Sciatic nerve (tissue), 2 donors: ENCODE measurements at places on chromosomes 2 and 18.

GRCh38 chr2:78061301-78061700 is 539.1 kb upstream of the LRRTM4 start:
- DNase-seq, result no peak

DNA sequence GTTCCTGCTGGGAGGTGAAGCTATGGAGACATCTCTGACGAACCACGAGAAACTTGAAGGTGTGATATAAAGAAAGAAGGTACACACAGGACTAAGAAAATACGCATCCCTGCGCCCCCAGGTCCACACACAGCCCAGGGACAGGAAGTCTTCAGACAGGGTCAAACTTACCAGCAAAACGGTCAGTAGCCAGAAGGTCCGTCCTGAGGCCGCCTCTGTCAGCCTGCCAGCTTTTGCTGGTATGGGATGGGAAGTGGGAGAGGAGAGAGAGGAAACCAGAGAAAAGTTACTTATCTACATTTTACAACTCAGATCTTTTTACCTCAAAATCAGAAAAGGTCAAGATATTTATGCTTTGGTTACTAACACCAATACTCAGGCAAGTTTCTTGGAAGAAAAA is 47.2 kb downstream of the HDLBP start:
- DNase-seq, result no peak

- no peak for DNase-seq
Measured at GRCh38 chr2:39571111-39571731, 94.5 kb upstream of the TMEM178A start.

DNA sequence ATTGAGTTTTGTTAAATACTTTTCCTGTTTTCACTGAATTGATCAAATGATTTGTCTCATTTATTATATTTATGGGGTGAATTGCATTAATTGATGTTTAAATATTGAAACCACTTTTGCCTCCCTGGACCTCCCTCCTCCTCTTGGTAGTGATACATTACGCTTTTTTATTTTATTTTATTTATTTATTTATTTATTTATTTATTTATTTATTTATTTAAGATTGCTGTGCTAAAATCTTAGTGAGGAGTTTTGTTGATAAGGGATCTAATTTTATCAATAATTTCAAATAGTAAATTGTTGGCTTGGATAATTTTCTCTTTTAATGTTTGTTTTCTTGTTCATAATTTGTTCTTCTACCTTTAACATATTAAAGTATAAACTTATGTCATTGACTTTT is 1281.0 kb upstream of the NXPH2 start:
- no peak for DNase-seq

GRCh38 chr18:79988451-79989194 is at the start of gene TXNL4A:
Gene TXNL4A, minus strand, starts transcription at chr18:79988563. Its CDS starts 171 bp downstream, at chr18:79988392.
- peak; percentile 91 for DNase-seq

GRCh38 chr2:150107170-150107569 is 380.3 kb downstream of the RND3 start:
- DNase-seq, result no peak

GRCh38 chr2:216739035-216739434 is 43.7 kb upstream of the IGFBP5 start:
- DNase-seq, result no peak

- no peak for DNase-seq
Measured at GRCh38 chr18:74748809-74749208, 151.1 kb downstream of the ZNF407 start.

- DNase-seq, result peak; percentile 77
Measured at GRCh38 chr2:74515981-74516633, 1.9 kb downstream of the TLX2 start.

GRCh38 chr2:75489721-75490120 is 71.0 kb downstream of the EVA1A start:
- DNase-seq, result no peak

DNA sequence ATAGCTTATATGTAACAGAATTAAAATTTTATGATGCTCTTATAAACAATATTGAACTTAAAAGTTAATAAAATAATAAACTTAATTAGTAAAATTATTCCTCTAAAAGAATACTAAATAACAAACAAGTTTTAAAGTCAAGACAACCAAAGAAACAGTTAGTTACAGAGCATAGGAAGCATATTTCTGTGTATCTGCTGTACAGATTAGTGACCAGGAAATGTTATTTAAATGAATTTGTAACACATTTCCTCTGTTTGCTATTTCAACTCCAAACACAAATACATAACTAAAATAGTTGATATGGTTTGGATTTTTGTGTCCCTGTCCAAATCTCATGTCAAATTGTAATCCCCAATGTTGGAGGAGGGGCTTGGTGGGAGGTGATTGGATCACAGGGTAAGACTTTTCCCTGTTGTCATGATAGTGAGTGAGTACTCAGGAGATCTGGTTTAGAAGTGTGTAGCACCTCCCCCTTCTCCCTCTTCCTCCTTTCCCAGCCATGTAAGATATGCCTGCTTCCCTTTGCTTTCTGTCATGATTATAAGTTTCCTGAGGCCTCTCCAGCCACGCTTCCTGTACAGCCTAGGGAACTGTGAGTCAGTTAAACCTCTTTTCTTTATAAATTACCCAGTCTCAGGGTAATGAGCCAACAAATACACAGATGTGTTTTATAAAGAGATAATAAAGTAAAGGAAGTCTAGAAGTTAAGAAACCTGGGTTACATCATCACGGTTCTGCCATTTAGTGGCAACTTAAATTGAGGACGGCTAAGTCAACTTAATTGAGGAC is 51.8 kb downstream of the ROCK2 start:
- no peak for DNase-seq

GRCh38 chr2:237207646-237208045 is 122.0 kb downstream of the COPS8 start:
- no peak for DNase-seq

- DNase-seq, result no peak
Measured at GRCh38 chr2:62504657-62505056, 1.3 kb downstream of the TMEM17 start.

GRCh38 chr2:228655331-228655730 is 473.8 kb upstream of the SPHKAP start:
- DNase-seq, result no peak

DNA sequence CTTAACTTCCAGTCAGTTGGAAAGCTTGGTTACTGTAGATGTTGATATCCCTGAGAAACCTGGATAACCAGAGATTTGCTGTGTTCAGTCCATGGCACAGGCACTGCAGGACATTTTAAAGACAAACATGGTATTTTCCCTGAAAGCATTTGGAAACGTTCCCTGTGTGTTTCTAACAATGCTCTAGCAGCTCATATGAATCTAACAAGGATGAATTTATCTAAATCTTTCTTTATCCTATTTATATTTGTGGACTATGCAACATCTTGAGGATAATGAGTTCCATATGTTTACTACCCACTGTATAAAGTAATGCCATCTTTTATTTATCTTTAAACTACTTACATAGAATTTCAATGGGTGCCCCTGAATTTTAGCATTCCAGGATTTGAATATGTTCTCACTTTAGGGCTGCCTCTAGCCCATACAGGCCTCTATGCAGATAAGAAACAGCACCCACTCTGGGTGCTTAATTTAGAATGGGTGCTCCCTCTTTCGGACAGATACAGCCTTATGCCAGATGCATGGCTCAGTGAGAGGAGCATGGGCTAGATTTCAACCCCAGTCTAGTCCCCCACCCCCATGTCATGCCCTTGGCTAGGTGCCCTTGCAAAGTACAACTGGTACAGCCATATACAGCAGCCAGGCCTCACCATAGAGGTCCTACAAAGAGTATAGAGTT is 50.6 kb upstream of the NEMP2 start:
- DNase-seq, result no peak
